ENCODE measurements at places on chromosomes 4 and X. TPM values are rescaled to one million over a fixed set of nuclear protein-coding genes. Genes with fewer than 3 reads are reported as not detected.
A peak's percentile ranks its signal among the peaks of the same experiment; 100 is the strongest.

- no peaks in the 10 kb centered on the region for H3K27me3 ChIP-seq
- no peak overlapping the region for H3K4me3 ChIP-seq
- H3K4me1 ChIP-seq = no peaks in the 10 kb centered on the region
- H3K36me3 ChIP-seq = no peaks in the 10 kb centered on the region
- H3K27ac ChIP-seq = no peak overlapping the region
- DNase-seq = no peak
These were observed 205.3 kb downstream of the ARAP2 start for GRCh38 chr4:36039026-36039425.

DNA sequence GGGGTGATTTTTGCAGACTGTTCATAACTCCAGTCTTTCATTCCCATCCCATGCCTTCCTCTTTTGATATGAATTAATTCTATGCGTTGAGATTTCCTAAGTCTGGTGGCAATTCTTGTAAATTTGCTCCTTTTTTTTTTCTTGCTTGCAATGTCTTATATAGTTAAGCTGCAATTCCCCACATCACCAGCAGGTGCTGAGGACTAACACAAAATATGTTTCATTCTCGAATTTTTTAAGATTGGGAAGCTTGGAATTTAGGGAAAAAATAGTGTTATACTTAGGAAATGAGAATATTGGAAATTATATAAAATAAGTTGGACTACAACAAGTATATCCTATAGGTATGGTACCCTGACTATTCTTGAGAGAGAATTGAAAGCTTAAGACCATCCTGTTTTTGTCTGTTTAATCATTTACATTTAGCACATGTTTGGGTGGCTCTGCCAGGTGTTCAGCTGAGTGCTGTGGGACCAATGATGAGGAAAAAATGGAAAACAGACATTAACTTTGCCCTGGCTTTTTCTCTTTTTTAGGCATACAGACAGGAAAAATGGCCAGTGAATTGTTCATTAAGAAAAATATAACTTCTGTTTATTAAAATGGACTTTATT is 30.2 kb downstream of the AFF2 start:
- DNase-seq = no peak
- no peaks in the 10 kb centered on the region for H3K4me1 ChIP-seq
- no peaks in the 10 kb centered on the region for H3K36me3 ChIP-seq
- no peak overlapping the region for H3K4me3 ChIP-seq

- no peak overlapping the region for H3K4me3 ChIP-seq
- no peak for DNase-seq
- no peaks in the 10 kb centered on the region for H3K4me1 ChIP-seq
- no peak overlapping the region for H3K27ac ChIP-seq
- no peaks in the 10 kb centered on the region for H3K27me3 ChIP-seq
These were observed 759.1 kb upstream of the POU3F4 start for GRCh38 chrX:82748906-82749505.

C4orf50 gene
- 0.17 TPM for total RNA-seq

DNA sequence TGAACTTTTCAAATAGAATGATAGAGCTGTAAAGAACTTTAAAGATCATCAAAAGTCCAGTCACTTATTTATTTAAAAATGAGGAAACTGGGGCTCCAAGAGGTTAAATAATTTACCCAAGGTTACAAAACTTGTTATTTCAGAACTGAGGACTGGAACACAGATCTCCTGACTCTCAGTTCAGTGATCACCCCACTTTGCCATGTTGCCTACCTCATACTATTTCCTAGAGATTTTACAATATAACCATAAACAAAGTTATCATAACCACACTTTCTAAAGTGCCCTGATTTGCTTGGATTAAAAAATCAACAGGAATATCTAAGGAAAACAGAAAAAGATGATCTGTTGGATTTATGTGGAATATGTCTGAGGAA is 7.4 kb upstream of the ACSL4 start:
- H3K4me3 ChIP-seq = no peak overlapping the region
- no peaks in the 10 kb centered on the region for H3K4me1 ChIP-seq
- no peak for DNase-seq
- no peaks in the 10 kb centered on the region for H3K36me3 ChIP-seq
- no peak overlapping the region for H3K27ac ChIP-seq

DNA sequence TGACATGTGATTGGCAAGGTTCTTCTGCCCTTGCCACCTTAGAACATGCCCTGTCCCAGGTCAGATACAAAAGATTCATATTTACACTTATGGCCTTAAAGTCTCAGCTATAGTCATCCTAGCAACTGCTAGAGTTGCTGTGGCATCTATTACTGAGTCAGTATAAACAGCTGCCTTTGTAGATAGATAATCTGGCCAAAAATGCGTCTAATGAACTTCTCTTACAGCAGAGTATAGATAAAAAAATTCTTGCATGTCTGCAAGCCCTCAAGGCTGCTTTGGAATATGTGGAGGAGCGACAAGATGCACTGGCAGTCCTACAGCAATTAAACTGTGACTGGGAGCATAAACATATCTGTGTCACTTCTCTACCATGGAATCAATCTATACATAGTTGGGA is 1209.7 kb upstream of the PABPC4L start:
- H3K36me3 ChIP-seq = no peaks in the 10 kb centered on the region
- H3K4me1 ChIP-seq = no peaks in the 10 kb centered on the region
- no peak for DNase-seq
- no peak overlapping the region for H3K4me3 ChIP-seq
- no peaks in the 10 kb centered on the region for H3K27me3 ChIP-seq
- H3K27ac ChIP-seq = no peak overlapping the region

RIPPLY1 gene
- total RNA-seq = not detected

DNA sequence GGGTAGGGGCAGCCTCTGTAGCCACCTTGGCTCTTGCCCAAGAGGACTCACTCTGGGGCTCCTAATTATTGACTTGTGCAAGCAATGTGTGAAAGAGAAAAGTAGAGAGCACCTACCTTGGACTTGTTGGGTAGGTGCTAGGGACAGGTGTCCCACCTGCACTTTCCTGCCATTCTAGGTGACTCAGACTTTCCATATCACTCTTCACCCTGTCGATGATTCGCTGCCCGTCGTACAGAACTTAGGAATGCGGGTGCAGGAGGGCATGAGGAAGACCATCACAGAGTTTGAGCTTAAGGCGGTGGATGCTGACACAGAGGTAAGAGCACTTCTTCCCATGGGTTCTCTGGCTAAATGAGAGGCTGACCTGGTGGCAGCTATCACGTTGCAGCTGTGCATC is 87.3 kb upstream of the ANXA3 start:
- H3K4me3 ChIP-seq = no peak overlapping the region
- no peaks in the 10 kb centered on the region for H3K27me3 ChIP-seq
- peaks cover 19% of the 10 kb centered on the region for H3K36me3 ChIP-seq
- H3K4me1 ChIP-seq = no peaks in the 10 kb centered on the region
- no peak for DNase-seq

UVSSA gene
- 18.3 TPM for total RNA-seq

DNA sequence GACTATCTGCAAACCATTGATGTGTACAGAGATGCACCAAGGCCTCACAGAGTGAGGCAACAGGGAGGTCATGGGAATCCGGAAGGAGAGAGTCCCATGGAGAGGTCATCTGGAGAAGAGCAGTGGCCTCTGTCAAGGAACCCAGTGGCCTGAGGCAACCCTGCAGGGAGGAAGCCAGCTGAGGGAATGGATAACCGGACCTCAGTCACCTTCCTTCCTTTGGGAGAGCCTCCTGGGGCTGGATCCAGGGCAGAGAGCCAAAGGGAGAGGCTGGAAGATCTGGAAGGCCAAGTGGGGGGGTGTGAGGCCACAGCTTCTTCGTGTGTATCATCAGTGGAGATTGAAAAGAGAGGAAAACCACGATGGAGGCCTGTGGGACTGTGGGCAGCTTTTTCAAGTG is 24.3 kb upstream of the CD38 start:
- H3K4me1 ChIP-seq = no peaks in the 10 kb centered on the region
- H3K27me3 ChIP-seq = no peaks in the 10 kb centered on the region
- no peaks in the 10 kb centered on the region for H3K36me3 ChIP-seq
- no peak overlapping the region for H3K4me3 ChIP-seq

DNA sequence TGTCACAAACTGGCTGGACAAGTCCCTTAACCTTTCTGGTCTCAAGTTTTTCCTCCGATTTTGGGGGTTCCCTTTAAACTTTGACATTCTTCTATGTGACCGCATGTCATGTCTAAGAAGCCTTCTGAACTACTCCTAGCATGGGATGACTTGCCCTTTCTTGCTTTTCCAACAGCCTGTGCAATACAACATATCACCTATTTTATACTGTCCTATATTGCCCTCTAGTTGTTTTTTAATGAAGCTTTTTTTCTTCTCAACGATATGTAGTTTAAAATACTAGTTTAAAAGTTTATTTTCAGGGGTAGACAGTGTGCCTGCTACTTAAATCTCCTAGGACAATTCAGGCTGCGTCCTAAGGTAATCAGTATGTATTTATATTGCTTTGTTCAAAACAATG is 1.0 kb upstream of the IGBP1 start:
- peaks cover 25% of the 10 kb centered on the region for H3K36me3 ChIP-seq
- 0 out of 2 replicates have a peak overlapping the region, but pooled peaks have one; percentile 10 for H3K4me3 ChIP-seq
- H3K27me3 ChIP-seq = no peaks in the 10 kb centered on the region
- DNase-seq = no peak

- no peak for DNase-seq
- no peaks in the 10 kb centered on the region for H3K27me3 ChIP-seq
- 0 out of 2 replicates have a peak, but pooled peaks cover 3% of the 10 kb centered on the region for H3K4me1 ChIP-seq
These were observed 27.2 kb downstream of the ELF4 start for GRCh38 chrX:130083107-130083490.

- no peaks in the 10 kb centered on the region for H3K27me3 ChIP-seq
- H3K36me3 ChIP-seq = no peaks in the 10 kb centered on the region
- no peaks in the 10 kb centered on the region for H3K4me1 ChIP-seq
- no peak overlapping the region for H3K27ac ChIP-seq
- DNase-seq = no peak
These were observed 49.3 kb upstream of the RPL34 start for GRCh38 chr4:108570993-108571569.

GRCh38 chr4:145881989-145882388 is 56.6 kb downstream of the ZNF827 start:
- H3K4me3 ChIP-seq = no peak overlapping the region
- peaks cover 23% of the 10 kb centered on the region for H3K36me3 ChIP-seq
- peaks cover 12% of the 10 kb centered on the region for H3K4me1 ChIP-seq
- no peak overlapping the region for H3K27ac ChIP-seq

DIPK2B gene
- total RNA-seq = not detected

CPZ gene
- 36.4 TPM for total RNA-seq

H2BW2 gene
- total RNA-seq = not detected
